ENCODE measurements at places on chromosomes 2 and 18.

- DNase-seq: no peak
These were observed 320.4 kb upstream of the REV1 start for GRCh38 chr2:99810225-99810624.

DNA sequence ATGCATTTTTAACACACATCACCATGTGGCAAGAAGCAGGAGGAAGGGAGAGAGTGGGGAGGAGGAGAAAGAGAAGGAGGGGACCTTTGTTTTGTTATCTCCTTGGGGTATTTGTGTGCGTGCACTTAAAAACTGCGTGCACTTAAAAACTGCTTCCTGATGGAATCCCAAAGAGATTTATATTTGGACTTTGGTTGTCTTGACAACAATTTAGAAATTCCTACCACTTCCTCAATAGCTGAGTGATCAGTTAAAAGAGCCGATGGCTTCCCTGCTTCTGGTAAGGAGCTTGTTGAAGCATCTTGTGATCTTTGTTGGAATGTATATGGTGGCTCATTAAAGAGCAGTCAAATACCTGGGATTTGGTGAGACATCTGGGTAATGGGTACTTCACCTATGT lies 4.5 kb downstream of the RAB31 start:
- no peak for DNase-seq

DNA sequence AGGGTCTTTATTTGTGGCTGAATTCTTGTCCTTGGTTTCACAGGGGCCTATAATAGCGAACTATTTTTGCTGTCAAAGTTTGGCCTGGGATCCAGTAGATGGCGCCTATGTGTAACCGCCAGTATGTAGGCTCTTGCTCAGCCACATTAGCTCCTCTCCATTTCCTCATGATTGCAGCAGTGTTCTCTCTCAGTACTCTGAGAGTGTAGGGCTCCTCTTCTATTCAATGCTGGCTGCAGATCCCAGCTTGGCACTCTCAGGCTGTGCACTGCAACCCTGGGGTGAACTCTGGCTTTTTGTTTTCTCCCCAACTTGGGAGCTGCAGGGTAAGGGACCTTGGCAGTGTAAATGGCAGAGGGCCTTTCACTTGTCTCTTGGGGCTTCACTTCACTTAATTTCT lies 344.6 kb upstream of the CHAC2 start:
- DNase-seq: peak; percentile 27

- DNase-seq: peak; percentile 14
These were observed 11.9 kb downstream of the CAPN10 start for GRCh38 chr2:240598311-240598911.

DNA sequence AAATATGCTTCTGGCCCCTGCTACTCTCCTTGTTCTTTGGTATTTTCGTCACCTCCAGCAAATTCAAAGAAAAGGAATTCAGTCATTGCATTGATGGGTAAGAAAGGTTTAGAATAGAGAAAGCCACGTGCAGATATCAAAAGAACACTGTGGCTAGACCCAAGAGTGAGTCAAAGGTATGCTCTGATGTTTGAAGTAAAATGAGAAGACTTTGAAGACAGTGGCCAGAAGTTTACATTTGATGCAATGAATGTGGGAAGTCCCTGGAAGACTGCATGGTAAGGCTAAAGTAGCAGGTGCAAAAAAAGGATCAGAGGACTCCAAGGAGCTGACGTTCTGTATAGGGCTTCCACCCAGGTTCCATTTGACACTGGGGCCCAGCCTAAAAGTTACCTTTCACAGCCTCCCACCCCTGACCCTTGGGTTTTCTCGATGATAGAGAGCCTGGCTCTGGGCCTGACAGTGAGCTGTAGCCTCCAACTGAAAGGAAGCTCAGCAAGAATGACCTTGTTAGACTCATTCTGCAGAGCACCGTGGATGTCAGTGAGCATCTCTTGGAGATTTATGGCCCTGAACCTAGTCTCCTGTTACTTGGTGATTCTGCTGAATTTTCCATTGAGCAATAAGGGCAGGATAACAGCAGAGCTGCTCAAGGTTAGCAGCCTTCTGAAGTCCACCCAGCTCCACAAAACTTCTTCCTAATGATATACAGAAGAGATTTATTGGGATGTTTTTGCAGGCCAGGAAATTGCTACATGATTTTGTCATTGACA lies 223.7 kb upstream of the RBBP8 start:
- no peak for DNase-seq

- no peak for DNase-seq
These were observed 679.2 kb downstream of the CNTNAP5 start for GRCh38 chr2:124704071-124704925.

DNA sequence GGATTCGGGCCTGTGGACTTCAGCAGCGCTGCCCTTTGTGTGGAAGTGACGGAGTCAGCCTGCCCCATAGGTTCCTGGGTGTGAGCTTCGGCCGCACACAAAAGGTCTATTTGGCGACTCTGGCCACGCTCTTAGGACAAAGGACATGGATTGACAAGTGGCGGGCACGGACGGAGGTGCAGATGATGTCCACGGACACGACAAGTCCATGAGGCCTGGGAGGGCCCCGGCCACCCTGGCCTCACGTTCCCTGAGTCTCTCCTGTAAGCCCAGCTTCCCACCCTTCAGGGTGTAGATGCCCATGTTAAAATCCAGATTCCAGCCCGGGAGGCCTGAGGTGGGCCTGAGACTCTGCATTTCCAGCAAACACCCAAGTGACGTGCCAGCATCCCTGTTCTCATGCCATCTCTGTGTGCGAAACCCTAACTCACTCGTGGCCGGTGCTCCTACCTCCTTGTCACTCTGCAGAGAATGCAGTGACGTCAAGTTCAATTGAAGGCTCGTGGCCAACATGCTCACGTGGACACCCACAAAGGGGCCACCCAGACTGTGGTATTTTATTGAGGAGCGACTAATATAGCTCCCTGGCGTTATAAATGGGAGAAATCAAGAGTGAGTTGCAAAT lies 111.7 kb downstream of the RTP5 start:
- DNase-seq: no peak

DNA sequence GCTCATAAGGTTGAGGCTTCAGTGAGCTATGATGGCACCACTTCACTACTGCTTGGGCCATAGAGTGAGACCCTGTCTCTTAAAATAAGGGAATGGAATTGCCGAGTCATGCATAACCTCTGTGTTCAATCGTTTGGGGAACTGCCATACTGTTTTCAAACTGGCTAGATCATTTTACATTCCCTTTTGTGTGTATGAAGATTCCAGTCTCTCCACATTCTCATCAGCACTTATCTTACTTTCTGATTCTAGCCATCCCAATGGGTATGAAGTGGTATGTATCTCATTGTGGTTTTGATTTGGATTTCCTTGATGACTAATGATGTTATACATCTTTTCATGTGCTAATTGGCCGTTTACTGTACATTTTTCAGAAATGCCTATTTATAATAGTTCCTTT lies 23.7 kb downstream of the MARCHF7 start:
- no peak for DNase-seq

All from activated naive CD4-positive, alpha-beta T cell treated with anti-CD3 and anti-CD28 coated beads, Interleukin-2, amount 10 ng/mL, durations not matched to agents 7 days and 5 days (primary cell).